ENCODE measurements at places on chromosomes 5 and 9.
A peak's percentile ranks its signal among the peaks of the same experiment; 100 is the strongest.

- DNase-seq = no peak
Observed at GRCh38 chr5:22102823-22103359, 750.3 kb downstream of the CDH12 start.

DNA sequence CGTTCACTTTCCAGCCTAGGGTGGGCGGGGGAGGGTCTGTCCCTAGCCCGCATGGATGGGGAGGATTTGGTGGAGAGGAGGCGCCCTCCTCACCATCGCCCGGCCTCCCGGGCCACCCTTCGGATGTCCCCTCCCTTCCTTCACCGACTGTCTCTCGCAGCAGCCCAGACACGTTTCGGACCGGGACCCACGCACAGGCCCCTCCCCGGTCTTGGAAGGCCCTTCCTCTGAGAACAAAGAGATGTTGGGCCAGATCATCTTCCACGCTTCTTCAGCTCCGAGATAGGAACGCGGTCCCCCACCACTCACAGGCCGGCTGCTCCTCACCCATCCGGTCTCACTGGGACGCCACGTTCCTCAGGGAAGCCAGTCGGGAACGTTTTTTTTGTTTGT is 640 bp upstream of the DPM2 start:
- DNase-seq = no peak

DNA sequence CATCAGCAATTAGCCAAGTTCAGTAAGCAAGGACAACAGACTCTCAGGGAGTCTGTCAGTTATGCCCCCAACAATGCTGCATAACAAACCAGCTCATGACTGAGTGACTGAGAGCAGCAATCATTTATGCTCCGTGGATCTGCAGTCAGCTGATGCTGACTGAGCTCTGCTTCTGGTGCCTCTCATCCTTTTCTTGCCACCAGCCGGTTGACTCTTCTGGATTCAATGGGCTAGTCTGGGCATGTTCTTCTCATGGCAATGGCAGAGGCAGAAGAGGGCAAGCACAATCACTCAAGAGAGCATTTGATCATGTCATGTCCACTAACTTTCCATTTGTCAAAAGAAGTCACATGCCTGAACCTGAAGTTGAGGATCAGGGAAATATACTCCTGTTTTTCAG is 157.0 kb upstream of the NTRK2 start:
- no peak for DNase-seq

- no peak for DNase-seq
Observed at GRCh38 chr9:124332361-124333202, 74.8 kb downstream of the NEK6 start.

GRCh38 chr5:112548246-112548881 is 129.3 kb upstream of the EPB41L4A start:
- DNase-seq = no peak

DNA sequence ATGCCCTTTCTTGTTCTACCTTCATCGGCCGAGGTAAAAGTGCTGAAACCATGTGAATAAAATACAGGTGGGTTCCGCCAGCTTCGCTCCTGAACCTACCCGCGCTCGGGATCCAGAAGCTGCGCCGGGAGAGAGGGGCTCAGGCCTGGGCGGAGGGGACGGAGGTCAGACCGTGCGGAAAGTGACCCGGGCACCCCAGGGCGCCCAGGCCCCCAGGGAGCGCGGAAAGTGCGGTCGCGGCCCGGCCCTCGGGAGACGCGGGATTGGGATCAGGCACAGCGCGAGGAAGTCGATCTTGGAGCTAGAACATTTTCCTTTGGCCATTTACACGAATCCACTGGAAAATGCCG is 329 bp downstream of the SYK start:
- peak; percentile 61 for DNase-seq

DNA sequence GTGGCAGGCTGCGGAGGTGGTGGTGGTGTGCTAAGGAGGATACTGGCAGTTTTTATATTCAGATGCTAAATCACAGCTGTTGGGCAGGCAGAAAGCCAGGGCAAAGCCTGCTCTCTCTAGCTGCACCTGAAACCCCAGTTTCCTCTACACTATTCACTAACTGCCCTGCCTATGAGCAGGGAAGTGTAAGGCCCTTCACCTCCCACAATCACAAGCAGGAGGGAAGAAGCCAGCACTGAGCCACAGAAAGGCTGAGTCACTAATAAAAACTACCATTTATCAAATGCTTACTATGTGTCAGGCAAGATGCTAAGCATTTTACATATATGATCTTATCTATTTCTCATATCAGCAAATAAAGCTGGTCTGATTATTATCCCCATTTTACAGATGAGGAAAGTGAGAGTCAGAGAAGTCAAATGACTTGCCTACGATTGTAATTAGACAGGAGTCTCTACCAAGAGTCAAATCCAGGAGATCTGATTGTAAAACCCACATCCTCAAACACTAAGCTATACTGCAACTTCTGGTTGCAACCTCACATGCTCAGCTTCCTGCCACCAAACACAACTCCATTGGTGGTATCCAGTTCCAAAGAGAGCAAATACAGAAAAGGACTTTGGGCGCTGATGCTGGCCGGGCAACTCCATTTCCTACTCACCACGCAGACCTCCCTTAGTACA is 17.7 kb upstream of the IL6ST start:
- DNase-seq = peak; percentile 37

DNA sequence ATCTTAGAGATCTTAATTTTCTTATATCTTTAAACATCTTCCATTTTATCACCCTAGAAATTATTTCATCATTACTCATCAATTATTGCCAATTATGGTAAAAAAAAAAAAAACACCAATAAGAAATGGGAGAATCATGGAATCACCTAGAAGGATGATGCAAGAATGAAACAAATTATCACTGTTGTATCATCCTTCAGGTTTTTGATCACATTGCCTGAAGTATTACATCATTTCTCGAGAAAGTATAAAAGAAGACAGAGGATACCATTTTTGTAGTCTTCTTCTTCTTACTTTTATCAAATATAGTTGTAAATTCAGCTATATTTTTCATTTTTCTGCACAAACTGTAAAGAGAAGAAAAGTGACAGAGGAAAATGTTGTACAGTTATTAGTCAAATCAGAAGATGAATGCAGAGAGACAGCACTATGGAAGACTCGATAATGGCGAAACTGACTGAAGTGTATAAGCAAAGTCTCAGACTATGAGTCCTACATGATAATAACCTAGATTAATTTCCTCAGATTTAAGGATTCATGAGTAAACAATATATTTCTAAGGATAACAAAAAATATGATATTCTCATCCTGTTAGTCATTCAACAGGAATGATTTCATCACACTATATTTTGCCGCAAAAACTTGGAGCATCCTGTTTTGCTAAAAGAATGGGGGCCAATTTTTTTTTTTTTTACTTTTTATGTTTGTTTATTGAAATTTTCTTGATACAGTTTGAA is 5.9 kb upstream of the STC2 start:
- DNase-seq = no peak

GRCh38 chr9:121732886-121733285 is 81.5 kb downstream of the DAB2IP start:
- no peak for DNase-seq

DNA sequence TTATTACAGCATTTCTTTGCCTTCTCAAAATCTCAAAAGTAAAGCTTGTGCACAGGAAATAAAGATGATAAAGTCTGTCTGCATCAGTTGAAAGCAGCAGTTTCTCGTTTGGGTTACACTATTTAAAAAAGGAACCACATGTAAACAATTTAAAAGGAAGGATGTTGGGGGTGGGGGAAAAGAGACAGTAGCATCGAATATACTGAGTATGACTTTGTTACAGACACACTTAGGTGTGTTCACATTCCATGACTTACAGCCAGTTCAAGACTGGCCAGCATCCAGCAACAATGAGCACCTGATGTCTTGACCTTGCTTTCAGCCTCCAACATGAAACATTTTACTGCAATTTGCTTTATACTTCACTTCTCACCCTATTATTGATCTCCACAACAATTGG is 8.7 kb downstream of the GAPT start:
- peak; percentile 18 for DNase-seq

DNA sequence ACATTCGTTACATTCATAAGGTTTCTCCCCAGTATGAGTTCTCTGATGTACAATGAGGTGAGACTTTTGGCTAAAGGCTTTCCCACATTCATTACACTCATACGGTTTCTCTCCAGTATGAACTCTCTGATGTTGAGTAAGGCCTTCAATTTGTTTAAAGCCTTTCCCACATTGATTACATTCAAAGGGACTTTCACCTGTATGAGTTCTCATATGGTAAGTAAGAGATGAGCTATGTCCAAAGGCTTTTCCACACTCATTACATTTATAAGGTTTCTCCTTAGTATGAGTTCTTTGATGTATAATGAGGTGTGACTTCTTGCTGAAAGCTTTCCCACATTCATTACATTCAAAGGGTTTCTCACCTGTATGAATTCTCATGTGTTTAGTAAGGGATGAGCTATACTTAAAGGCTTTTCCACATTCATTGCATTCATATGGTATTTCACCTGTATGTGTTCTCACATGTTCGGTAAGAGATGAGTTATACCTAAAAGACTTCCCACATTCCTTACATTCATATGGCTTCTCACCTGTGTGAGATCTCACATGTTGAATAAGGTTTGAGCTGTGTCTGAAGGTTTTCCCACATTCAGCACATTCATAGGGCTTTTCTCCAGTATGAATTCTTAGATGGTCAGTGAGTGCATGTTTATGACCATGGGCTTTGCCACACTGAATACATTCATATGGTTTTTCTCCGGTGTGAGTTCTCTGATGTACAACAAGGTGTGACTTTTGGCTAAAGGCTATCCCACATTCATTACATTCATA is 13.5 kb downstream of the ZFP37 start:
- peak; percentile 1 for DNase-seq

GRCh38 chr5:10453545-10453944 is 11.9 kb downstream of the ROPN1L start:
- no peak for DNase-seq

DNA sequence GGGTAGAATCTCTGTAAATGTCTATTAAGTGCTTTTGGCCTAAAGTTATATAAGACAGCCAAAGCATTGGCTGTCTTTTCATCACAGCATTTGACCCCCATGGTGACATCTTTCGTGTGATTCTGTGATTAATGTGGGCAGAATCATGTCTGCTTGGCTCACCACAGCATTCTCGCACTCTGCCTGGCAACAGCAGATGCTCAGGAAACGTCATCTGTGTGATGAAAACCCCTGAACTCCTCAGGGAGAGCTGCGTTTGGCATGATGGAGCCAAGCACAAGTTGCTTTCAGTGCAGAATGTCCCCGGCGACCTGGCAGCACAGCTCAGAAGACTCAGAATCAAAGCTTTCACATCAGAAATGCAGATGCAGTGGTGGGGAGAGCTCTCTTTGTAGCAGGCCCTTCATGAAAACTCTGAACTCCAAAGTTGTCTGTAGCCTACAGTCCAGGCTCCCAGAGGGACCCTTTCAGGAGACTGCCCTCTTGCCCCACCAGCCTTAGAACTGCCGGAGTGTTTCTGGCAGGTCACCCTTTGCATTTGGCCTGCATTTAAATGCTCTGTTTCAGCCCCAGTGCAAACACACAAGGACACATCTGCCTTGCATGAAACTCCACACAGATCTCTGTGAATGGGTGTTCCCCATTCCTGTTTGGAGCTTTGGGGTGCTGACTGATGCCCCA is 155.6 kb upstream of the PANK3 start:
- no peak for DNase-seq

DNA sequence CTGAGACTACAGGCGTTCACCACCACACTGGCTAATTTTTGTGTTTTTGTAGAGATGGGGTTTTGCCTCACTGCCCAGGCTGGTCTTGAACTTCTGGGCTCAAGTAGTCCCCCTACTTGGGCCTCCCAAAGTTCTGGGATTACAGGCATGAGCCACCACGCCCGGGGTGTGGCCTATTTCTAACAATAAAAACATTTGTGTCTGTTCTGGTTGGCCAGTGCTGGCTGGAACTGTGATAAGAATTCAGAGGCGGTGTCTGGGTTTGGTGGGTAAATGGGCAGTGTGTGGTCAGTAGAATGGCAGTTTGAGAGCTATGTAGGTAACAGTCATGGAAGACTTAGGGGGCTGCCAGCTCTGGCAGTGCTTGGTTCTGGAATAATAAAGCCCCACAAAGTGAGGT is 46.9 kb upstream of the SYNPO start:
- DNase-seq = no peak

- no peak for DNase-seq
Observed at GRCh38 chr5:177609076-177610059, 9.4 kb downstream of the B4GALT7 start.

DNA sequence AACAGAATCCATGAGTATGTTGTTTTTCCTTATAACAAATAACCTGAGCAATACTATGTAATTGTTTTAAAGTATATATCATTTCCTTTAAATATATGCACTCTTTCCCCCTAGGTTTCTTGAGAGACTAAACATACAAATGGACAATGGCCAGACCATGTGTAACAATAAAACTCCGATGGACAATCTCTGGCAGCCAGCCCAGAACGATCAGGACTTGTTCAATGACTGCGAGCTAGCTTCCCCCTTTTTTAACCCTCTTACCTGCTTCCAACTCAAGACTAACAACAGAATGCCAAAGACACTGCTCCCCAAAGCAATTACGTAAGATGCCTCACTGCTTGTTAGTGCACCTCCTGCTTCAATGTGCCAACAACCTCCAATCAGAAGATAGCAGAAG is 94.9 kb downstream of the HTR4 start:
- DNase-seq = no peak

DNA sequence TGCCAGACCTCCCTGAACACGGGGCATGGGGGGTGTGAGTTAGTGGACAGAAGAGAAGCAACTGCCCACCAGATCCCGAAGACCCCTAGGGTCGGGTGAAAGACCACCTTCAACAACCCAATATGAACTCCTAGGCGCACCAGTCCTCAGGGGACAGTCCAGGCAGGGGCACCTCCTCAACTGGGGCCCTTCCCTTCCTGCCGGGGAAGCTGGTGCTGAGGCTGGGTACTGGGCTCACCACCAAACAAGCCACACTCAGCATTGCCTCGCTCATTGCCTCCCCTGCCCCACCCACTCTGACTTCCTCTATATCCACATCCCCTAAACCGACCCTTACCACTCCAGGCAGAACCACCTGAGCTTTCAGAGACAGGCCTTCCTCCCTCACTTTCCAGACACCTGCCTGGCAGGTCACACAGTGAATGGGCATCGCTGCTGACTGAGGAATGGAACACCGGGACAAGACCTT is 42.5 kb downstream of the SEMA4D start:
- peak; percentile 58 for DNase-seq

DNA sequence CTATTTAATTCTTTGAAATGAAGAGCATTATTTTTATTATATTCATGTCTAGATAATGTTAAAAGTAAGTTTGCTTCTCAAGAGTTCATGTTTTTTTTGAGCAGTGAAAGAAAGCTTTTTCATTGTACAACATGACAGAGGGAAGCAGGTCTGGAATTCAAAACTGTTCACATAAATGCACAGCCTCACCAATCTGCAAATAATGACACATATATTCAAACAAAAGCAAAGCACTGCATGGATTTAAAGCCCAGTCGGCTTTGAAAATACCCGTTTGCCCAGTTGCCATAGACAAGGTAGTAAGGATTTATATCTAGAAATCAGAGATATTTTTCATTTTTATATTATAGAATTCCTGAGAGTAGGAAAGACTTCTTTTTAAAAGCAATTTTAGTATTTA is 201.8 kb downstream of the CD180 start:
- no peak for DNase-seq

- DNase-seq = no peak
Observed at GRCh38 chr5:179321206-179321987, 23.9 kb downstream of the ADAMTS2 start.

- peak; percentile 37 for DNase-seq
Observed at GRCh38 chr5:149409268-149409948, 30.3 kb upstream of the IL17B start.

- DNase-seq = no peak
Observed at GRCh38 chr9:132312873-132313272, 41.9 kb downstream of the SETX start.
